ENCODE measurements at places on chromosomes 2 and 18.

DNA sequence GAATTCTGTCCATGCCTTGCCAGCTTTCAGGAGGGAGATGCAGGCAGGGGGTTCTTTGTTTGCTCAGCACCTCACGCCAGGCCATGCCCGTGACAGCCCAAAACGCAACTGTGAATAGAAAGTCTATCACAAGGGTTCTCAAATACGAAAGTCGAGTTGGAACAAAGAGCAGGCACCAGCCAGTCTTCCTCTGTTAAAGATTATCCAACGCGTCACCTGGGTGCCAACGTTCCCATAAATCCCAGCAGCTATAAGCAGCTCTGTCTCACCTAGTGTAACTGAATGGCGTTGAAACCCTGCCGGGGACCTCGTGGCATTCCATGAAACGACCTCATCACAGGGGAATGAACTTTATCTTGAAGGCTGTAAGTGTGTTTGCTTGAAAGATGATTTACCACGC lies 84.8 kb upstream of the GATA6 start:
- DNase-seq: peak; percentile 23

GRCh38 chr2:28588292-28588670 lies 92.4 kb downstream of the PLB1 start:
- no peak for DNase-seq

- no peak for DNase-seq
These were observed 123.0 kb upstream of the SERPINE2 start for GRCh38 chr2:224162122-224162521.

DNA sequence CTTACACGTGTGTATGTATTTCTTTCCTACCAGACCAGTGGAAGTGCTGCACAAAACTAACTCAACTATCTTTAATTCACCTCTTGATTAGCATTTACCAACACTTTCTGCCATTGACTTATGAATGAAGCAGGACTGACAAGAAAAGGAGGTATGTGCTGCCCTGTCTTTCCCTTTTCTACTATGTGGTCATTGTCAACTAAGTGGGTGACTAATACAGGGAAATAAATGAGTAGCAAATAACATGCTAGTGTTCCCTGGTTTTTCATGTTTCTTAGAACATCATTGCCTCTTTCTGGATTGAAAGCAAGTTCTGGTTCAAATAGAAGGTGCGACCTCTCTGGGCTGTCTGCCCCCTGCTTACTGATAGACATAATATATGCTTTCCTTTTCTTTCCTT lies 58.0 kb downstream of the LINC00305 start:
- no peak for DNase-seq

DNA sequence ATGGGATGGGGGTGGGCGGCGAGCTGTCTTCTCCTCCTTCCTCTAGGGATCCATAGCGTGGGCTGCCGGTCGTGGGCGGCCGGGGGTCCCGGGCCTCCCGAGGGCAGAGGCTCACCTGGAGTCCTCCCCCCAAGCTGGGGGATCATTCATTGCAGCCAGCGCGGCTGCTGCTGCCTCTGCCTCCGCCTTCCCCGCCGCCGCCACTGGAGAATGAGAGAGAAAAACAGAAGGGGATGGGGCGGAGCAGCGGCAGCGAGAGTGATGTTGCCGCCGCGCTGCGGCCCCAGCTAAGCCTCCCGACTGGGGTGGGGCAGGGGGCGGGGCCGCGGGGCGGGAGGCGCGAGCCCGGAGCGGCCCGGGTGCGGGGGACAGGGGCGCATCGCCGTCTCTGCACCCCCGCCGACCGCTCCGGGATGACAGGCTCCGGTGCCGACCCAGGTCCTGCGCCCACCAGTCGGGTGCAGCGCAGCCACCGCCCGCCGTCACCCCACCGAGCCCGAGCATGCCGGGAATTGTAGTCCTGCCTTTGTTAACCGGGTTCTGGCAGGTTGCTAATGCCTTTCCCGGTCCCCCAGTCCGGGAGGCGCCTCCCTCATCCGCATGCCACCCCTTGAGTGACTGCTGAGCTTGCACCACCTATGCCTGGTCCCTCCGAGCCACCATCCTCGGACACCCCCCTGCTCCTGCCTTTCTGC lies at the start of gene KIF3C:
Gene KIF3C (minus strand): TSS at position 225 of the 695 bp plus-strand sequence. CDS start 580 bp downstream, outside the sequence.
- peak; percentile 70 for DNase-seq
